Nephron progenitor cell (in vitro differentiated cells): ENCODE measurements at places on chromosomes 2 and 18.

DNA sequence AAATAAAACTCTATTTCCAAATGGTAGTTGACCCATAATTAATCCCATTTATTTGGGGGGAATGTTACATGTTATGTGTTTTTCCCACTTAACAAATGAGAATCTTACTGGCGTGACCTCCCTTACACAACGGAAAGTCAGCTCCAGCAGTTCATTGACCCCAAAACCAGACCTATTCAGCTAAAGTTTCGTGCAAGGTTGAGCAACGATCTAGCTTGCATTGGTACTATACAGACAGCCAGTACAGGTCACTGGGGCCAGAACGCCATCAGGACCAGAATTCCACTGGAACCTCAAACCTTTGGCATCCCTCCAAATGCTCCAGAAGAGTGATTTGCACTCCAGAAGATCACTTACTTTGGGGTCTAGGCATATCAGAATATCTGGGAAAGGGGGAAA, 6.8 kb upstream of the CTAGE1 start:
- DNase-seq: no peak
- H3K27me3 ChIP-seq: peaks cover 36% of the 10 kb centered on the region
- H3K4me3 ChIP-seq: no peak overlapping the region
- H3K36me3 ChIP-seq: no peaks in the 10 kb centered on the region
- H3K27ac ChIP-seq: no peak overlapping the region

- DNase-seq: no peak
- H3K27ac ChIP-seq: no peak overlapping the region
- H3K27me3 ChIP-seq: peaks cover 7% of the 10 kb centered on the region
- peaks cover 20% of the 10 kb centered on the region for H3K4me1 ChIP-seq
Measured at GRCh38 chr2:240212425-240213225, 72.2 kb upstream of the OTOS start.

DNA sequence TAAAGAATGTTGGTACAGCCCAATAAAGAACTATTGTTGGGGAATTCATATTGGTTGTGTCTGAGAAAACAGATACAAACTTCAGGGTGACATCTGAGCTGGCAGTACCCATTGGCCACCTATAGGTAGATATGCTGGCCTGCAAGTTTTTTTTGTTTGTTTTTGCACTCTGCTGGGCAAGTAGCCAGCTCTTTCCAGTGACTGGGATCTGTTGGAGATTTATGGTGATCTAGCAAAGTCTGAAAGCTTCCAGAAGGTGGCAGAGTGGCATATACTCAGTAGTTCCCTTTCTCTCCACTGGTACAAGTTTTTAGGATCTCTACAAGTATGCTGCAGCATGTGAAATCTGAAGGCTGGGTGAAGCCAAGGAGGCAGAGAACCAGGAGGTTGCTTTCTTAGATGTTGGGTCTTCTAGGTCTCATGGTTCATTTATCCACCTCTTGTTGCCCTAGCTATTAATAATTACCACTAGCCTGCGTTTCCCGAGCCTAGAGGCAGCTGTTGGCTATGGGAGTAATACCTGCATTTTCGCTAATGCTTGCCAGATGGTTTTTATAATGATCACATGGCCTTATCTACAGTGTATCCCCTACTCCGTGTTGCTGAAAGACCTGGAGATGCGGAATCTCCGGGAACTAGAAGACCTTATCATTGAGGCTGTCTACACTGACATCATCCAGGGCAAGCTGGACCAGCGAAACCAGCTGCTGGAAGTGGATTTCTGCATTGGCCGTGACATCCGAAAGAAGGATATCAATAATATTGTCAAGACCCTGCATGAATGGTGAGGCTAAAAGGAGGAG, 9.5 kb downstream of the COPS7B start:
- peaks cover 50% of the 10 kb centered on the region for H3K36me3 ChIP-seq
- no peak overlapping the region for H3K27ac ChIP-seq
- H3K4me1 ChIP-seq: no peaks in the 10 kb centered on the region
- no peaks in the 10 kb centered on the region for H3K27me3 ChIP-seq
- H3K4me3 ChIP-seq: no peak overlapping the region

- H3K4me3 ChIP-seq: peak overlapping the region; percentile 85
- H3K27ac ChIP-seq: no peak overlapping the region
- H3K27me3 ChIP-seq: peaks cover 55% of the 10 kb centered on the region
- DNase-seq: peak; percentile 80
Measured at GRCh38 chr2:26846334-26847306, 1.3 kb upstream of the DPYSL5 start.

- H3K4me3 ChIP-seq: no peak overlapping the region
- peaks cover 43% of the 10 kb centered on the region for H3K27me3 ChIP-seq
- no peak for DNase-seq
- H3K27ac ChIP-seq: no peak overlapping the region
- H3K36me3 ChIP-seq: no peaks in the 10 kb centered on the region
Measured at GRCh38 chr2:207816546-207816945, 46.8 kb upstream of the FZD5 start.

- H3K27me3 ChIP-seq: peaks cover 29% of the 10 kb centered on the region
- DNase-seq: no peak
- no peak overlapping the region for H3K4me3 ChIP-seq
- no peaks in the 10 kb centered on the region for H3K36me3 ChIP-seq
Measured at GRCh38 chr2:72028996-72029395, 118.7 kb downstream of the CYP26B1 start.
